ENCODE measurements at places on chromosomes 1 and 21. TPM values are rescaled to one million over a fixed set of nuclear protein-coding genes. Genes with fewer than 3 reads are reported as not detected.

Gene C1orf53
- 2.8 TPM for polyA plus RNA-seq

DNA sequence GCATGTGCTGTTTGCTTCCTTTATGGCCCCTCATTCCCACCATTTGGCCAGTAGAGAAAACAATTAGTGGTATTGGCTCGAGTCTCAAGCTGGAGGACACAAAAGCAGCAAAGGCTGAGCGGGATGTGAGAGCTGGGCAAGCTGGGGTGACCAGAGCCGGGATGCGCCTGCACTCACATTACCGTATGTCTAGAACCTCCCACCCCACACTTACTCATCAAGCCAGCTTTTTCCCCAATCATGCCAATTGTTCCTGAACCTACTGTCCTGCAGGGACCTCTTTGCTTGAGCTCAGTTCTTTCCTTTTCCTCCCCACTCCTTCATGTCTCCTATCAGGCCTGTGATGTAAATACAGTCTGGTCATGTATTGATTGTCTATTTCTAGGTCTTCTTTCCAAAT is 45.9 kb downstream of the KIRREL1 start:
- no peak for DNase-seq

GRCh38 chr1:205592443-205593003 is 39.3 kb downstream of the ELK4 start:
- DNase-seq, result no peak

- DNase-seq, result no peak
These were observed 162.0 kb downstream of the HUNK start for GRCh38 chr21:32034850-32035249.

DNA sequence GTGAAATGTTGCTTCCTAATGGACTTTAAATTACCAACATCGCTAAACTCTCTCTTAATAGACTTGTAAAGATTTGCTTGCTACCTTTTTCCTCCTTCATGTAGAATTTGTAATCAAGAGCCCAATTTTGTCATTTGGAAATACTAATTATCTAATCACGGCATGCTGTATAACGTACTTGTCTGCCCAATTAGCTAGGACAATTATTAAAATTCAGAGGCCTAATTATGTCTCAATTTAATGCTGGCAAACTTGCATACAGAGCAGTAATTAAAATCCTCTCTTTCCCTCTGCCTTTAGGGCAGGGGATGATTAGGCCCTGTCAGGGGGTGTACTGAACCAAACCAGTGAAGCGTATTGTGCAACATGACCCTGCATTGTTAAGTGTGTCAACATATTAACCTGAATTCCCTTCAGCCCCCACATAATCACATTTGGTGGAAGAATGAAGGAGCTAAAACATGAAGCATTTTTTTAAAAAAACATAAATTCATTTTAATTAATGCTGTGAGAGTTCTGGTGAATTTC is 137.4 kb upstream of the BARHL2 start:
- no peak for DNase-seq

GRCh38 chr1:8568837-8569236 is 248.6 kb downstream of the RERE start:
- no peak for DNase-seq

Gene AVPR1B
- polyA plus RNA-seq, result 1.6 TPM

GRCh38 chr1:202621446-202621845 is 88.8 kb downstream of the SYT2 start:
- no peak for DNase-seq

Gene PADI3
- polyA plus RNA-seq, result 0.07 TPM

- DNase-seq, result no peak
These were observed 2.0 kb downstream of the TFF2 start for GRCh38 chr21:42348762-42349161.

Gene CASZ1
- 23.9 TPM for polyA plus RNA-seq

GRCh38 chr1:25867210-25867991 is 8.1 kb downstream of the PAQR7 start:
- DNase-seq, result peak; percentile 73

GRCh38 chr1:1832166-1832565 is 53.9 kb upstream of the NADK start:
- no peak for DNase-seq

Gene SMCP
- not detected for polyA plus RNA-seq

- no peak for DNase-seq
These were observed 275.7 kb upstream of the CAMK1G start for GRCh38 chr1:209307846-209308245.

- no peak for DNase-seq
These were observed 25.4 kb upstream of the SLC16A1 start for GRCh38 chr1:112981426-112981825.

DNA sequence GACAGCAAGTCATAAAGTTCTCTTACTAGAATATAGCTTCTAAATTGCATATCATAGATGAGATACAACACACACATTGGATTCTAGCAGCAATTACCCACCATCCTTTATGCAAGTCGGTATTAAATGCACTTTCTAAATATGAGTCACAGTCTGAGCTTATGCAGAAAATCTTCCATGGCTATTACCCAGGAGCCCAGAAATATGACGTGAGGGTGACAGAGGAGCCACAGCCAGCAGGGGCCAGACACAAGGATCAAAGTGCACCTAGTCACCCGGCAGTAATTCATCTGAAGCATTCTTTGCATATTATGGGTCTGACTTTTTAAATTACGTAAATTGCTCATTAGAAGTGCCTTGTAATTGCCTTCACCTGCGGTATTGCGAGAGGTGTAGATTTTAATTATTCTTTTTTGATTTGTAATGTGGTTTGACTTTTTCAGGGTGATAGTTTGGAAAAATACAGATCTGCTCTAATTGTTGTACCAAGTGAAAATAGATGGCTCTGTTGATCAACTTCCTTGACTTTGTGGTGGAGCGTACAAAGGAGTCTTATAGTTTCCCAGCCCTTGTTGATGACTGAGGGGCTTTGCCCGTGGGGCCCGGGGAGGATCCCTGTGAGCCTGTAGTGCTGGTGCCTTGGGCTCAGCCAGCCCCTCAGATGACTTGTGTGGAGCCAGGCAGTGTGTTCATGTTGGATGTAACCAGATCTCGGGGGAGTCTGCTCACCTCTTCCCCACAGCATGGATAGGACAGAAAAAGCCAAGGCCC is 470.0 kb upstream of the VAMP3 start:
- DNase-seq, result no peak

Gene OR2T29
- not detected for polyA plus RNA-seq

DNA sequence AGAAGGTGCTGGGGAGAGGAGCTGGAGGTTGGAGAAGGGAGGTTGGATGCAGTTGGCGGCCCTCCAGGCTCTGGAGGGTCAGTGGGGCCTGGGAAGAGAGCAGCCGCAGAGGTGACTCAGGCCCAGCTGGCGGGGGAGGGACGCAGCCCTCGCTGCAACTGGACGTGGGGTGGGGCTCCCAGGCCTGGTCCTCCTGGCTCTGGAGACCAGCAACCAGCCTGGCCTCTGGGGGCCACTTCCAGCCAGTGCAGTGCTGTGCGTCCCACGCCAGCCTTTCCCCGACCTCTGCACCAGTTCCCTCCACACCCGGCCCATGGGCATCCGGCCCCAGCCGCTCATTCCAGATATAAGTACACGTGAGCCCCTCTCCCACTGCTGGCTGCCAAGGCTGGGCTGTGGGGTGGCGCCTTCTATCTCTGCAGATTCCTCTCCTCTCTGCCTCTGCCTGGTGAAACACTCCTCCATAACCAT is 38.0 kb upstream of the COL18A1 start:
- no peak for DNase-seq

Gene TCHH
- 0.03 TPM for polyA plus RNA-seq

DNA sequence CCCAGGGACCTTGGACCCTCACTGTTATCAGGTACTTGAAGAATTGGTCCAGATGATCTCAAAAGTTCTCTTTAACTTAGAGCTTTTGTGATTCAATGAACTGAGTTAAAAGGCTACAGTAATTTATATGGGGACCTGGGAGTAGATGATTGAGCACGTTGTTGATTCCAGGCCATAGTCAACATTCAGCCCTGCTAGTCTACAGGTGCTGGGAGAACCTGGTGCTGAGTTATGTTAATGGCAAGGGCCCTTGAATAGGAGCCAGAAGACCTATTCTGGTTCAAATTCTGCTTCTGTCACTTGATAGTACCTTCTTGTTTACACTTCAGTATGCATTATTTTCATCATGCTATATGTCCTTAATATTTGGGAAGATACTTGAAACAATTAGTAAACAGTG is 11.2 kb downstream of the DYRK3 start:
- DNase-seq, result no peak

GRCh38 chr1:9859281-9860014 is 35.7 kb upstream of the CLSTN1 start:
- no peak for DNase-seq

Gene AUNIP
- polyA plus RNA-seq, result 3.0 TPM

Gene OPN3
- 35.6 TPM for polyA plus RNA-seq
